AML-193 (cell line): ENCODE measurements at places on chromosomes 3 and 15.

GRCh38 chr3:156299569-156299968 lies 179.2 kb downstream of the KCNAB1 start:
- no peak for DNase-seq

DNA sequence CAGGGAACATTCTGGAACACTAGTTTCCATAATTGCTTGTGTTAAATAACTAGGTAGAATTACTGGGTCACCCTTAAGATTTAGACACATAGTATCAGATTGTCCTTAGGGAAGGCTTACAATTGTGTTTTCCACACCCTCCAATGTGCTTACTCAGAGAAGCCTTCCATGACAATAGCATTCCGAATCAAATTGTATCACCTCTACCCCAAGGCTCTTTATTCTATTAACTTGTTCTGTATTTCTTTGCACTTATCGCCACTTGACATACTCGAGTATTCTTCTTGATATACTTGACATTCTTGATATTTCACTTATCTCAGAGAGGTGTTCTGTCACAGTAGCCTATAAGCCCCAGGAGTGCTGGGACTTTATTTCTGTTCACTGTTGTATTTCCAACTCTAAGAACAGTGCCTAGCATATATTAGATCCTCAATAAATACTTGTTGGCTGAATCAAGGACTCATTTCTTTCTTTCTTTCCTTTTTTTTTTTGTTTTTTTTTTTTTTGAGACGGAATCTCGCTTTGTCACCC lies 238.9 kb upstream of the PDZRN3 start:
- no peak for DNase-seq

DNA sequence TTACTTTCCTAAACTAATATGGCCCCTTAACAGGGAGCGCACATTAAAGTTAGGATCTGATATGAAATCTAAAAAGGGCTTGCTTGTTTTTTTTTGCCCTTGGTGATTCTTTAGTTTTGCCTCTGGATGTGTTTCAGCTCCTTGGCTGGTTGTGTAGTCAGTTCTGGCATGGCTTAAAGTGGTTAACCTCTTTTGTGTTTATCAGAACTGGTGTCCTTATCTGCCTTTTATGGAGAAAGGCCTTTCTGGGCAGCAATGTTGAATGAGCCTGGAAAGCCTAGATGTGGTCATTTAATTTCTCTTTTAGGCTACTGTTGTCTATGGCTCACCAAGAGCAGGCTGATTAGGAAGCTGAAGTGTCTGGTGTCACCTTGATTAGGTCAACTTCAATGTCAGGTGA lies 254.5 kb upstream of the ROPN1 start:
- no peak for DNase-seq

GRCh38 chr3:28326458-28326926 lies 22.0 kb upstream of the ZCWPW2 start:
- DNase-seq, result peak; percentile 21

DNA sequence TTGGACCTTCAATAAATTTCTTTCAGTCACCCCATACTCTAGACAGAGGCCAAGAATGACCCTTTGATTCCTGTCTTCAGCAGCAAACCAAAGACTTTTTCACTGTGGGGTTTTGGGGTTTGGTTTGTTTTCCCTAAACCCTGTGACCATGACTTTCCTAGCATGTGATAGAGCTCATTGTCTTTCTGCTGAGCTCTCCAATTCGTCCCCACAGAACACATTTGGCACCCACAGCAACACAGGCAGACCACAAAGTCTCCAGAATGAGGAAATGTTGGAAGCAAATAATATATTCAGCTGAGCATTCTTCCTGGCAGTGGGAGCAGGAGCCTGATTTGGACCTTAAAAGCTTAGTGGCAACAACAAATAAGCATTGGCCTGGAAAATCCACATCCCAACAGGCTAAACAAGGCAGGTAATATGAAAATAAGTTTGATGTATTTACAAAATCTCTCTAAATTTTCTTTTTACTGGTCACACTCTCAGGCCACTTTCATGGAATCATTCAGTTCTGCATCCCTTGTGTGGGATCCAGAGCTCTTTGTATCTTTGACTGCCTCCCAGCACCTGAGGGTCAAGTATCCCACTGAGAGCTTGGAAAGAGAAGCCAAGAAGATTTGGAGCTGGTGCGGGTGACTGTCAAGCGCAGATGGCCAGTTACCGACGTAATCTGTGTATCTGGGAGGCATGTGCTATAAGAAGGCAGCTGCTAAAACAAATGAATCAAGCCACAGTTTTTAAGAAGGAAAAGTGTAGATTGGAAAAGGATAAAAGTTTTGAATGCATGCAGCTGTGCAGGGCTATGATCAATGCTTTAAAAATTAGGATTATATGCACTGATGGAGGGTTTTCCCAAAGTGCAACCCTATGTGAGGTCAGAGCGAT lies 36.5 kb upstream of the CPB1 start:
- DNase-seq, result no peak

GRCh38 chr15:78255421-78256043 lies 8.8 kb upstream of the DNAJA4 start:
- no peak for DNase-seq

- DNase-seq, result no peak
Measured at GRCh38 chr15:100250176-100250800, 91.5 kb downstream of the ADAMTS17 start.

GRCh38 chr3:125331243-125331642 lies 43.9 kb downstream of the ZNF148 start:
- DNase-seq, result no peak

DNA sequence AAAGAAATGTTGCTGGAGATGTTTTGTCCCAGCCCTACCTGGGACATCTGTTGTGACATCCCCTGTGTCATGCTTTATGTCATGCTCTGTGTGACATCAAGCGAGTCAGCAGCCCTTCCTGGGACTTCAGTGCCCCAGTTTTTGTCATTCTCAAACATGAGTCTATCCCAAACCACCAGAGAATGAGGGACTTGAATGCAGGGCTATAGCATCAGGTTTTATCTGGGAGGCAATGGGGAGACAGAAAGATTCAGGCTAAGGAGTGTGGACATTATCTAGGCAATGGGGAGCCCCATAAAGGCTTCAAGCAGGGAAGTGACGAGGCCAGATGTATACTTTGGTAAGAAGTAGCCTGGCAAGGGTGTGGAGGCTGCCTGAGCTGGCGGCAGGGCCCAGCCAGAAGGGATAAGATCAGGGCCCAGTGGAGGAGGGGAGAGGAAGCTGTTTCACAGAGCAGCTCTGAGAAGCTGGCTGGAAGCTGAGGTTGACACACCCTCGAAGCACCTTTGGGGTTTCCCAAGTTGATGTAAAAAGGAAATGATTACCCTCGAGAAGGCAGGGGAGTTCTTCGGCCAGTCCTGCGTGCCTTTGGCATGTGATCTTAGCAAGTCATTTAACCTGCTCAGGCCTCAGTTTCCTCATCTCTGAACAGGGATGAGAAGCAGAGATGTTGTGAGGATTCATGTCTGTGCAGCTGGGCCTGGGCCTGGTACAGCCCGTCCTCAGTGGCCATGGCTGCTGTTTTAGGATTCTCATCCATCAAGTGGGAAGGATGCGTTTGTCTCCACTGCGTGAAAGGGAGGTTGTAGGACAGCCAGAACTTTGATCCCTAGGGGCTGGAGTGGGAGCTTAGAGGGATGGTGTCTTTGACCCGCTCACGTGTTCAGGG lies 34.3 kb downstream of the IRAK2 start:
- peak; percentile 54 for DNase-seq

- DNase-seq, result no peak
Measured at GRCh38 chr3:190165253-190165652, 44.6 kb upstream of the P3H2 start.

- DNase-seq, result peak; percentile 92
Measured at GRCh38 chr3:183210341-183210740, 42.7 kb upstream of the B3GNT5 start.

DNA sequence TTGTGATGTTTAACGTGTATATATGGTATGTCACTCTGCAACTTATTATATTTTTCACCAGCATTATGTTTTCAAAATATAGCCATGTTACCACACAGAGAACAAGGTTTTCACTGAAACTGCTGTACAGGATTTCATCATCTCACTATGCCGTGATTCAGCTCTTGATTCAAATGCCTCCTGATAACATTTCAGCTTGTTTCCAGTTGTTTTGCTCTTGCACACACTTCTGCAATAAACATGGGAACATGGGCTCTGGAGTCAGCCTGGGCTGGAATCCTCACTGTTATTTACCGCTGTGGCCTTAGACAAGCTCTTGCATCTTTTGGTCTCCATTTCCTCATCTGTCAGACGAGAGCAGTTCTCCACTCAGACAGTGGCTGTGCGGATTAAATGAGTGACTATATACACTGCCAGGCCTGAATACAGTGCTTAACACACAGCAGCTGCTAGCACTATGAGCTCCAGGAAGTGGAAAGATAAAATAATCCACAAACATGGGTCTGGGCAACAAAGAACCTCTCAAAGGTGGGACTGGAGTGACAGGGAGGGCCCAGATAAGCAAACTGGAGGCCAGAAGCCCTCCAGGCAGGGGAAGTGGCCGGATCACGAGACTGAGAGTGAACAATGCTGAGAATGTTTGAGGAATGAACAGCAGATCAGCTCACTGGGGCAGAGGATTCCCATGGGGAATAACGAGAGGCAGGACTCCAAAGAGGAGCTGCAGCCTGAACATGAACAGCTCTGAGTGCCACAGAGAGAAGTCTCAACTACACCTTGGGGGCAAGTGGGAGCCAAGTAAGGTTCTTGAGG lies 17.7 kb downstream of the NTRK3 start:
- no peak for DNase-seq

- DNase-seq, result no peak
Measured at GRCh38 chr3:36493051-36493450, 112.7 kb downstream of the STAC start.

DNA sequence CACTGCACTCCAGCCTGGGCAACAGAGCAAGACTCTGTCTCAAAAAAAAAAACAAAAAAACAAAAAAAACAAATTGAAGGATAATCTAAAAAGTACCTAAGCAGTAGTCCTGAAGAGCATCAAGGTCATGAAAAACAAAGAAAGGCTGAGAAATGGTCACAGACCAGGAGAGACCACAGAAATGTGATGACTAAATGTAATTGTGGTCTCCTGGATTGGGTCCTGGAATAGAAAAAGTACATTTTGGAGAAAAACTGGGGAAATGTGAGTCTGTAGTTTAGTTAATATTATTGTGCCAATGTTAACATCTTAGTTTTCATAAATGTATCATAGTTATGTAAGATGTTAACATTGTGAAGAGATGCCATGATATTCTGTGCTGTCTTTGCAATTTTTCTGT lies 267.5 kb upstream of the NR2E3 start:
- no peak for DNase-seq

DNA sequence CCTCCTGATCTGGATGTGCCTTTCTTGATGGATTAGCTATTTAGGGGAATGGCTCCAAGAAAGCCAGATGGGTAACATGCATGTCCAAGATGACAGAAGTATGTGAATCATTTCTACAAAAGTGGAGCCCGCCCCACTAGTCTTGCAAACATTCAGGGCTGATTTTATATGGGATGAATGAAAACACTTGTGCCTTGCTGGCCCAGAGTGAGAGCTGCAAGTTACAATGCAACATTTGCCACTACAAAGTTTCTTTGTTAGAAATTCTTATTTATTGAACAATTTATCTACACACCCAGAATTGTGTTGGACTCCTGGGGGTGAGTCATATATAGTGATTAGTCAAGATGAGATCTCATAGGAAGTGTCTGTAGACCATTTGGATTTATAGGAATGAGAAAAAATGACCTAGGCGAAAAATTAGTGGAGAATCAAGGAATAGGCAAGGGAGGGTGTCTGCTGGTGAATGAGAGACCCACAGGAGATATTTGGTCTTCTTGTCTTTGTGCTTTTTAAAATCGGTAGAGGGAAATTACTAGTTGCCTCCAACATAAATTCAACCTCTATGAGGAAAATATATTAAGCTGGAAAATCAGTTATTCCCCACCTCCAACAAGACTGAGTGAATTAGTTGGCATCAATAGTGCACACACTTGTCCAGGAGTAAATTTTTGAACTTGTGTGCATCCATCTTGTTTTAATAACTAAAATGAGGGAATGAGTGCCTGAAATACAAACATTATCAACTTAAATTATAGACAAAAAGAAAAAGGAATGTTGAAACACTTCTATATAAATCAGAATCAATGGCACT lies 53.5 kb upstream of the DCBLD2 start:
- no peak for DNase-seq

DNA sequence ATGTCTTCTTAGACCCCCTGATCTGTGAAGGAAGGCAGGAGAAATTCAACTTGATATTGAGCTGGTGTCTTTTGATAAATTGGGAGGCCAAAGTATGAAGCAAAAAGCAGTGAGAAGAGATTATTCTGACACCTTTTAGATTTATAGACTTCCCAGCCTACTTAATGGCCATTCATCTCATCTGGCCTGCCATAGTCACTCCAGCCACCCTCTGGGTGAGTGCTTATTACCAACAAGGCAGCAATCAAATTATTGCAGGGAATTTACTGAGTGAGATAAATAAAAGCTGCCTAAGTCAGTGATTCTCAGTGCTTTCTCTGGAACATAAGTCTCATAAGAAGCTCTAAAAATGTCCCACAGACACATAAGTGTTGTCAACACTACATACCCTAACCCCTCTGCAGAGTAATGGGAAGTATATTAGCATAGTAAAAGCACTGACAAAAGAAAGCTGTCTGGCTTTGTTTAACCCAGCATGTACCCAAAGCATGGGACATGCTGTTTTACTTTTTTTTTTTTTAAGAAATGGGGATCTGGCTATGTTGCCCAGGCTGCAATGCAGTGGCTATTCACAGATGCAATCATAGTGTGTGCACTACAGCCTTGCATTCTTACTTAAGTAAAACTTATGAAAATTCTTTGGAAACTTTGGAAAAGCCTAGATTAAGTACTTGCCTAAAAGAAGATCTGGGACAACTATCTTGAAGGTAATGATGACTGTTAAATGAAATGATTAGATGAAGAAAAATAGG lies 725.3 kb downstream of the TUSC7 start:
- no peak for DNase-seq

DNA sequence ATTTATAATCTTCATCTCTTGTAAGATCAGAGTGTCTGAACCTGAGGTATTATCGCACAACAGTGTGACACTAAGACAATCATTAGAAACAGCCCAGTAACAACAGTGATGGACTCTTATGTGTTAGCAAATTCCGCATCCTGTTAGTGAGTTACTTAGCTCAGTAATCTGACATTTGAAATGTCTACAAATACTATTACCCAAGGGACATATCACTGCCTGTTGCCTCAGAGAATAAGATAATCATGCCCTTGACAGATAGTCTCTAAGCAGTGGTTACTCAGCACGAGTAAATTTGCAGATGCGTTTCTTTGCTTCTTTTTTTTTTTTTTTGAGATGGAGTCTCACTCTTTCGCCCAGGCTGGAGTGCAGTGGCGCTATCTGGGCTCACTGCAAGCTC lies 13.4 kb upstream of the RTP1 start:
- no peak for DNase-seq

- DNase-seq, result no peak
Measured at GRCh38 chr15:84890670-84891162, 6.3 kb downstream of the SLC28A1 start.

DNA sequence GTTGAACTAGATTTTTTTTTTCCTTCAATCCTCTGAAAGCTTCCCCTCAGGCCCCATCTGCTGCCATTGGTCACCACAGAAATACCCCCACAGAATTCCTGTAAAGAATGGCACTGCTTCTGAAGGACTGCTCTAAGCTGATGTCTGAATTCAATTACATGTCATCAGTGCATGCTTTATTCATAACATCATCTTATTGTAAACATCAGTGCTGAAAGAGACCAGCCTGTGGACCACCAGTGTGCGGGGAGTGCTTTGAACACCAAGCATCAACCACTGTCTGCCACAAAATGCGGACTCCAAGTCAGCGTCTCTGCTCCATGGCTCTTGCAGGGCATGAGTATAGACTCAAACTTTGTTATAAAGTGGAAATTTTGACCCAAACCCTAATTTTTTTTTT lies 11.6 kb downstream of the PHLDB2 start:
- DNase-seq, result no peak
